DMS79 treated with DMSO at 0.1 percent for 48 hours (cell line): ENCODE measurements at places on chromosomes 1 and 21.

DNA sequence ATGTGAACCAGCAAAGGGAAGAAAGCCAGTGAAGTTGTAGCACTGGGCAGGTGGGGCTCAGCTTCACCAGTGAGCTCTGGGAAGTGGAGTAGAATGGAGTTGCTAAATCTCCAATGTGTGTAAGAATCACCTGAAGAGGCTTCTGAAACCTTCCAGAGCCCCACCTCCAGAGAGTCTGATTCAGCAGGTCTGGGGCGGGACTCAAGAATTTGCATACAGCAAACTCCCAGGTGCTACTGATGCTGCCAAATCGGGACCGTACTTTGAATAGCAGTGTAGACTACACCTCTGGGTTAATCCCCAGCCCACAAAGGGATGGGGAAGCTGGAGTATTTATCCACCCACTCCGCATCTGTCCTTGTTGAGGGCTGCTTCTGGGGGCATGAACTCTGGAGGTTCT is 154.3 kb downstream of the IGSF21 start:
- no peak for DNase-seq

DNA sequence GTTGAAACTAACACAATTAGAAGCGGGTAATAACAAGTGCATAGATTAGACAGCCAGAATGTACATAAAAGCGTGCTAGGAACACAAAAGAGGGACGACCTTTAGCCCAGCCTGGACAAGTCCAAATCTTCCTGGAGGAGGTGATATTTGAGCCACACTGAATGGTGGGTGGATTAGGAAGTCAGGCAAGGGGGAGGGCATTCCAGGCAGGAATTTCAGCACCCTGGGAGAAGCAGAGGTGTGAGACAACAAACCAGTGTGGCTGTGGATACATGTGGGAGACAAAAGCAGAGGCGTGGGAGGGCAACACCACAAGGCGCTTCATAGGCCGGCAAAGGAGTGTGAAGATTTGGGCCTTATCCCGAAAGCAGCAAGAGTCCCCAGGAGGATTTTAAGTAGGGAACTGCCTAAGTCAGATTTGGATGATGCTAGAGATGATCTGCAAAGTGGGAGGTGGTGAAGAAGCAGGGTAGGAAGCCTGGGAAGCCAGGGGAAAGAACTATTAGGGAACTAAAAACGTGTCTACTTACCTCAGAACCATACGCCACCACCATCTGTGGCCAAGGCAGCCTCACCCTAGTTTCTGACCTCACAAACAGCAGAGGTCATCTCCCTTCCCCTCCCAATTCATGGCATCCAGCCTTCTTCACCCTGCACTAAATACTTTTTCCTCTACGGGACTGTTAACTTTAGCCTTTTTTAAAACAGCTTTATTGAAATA is 81.8 kb downstream of the GLUL start:
- no peak for DNase-seq

- no peak for DNase-seq
Observed at GRCh38 chr1:17381161-17381560, 9.2 kb downstream of the PADI6 start.

- no peak for DNase-seq
Observed at GRCh38 chr1:98351561-98351960, 310.0 kb upstream of the SNX7 start.

GRCh38 chr1:165036403-165036802 is 320.1 kb downstream of the LMX1A start:
- DNase-seq = no peak

- no peak for DNase-seq
Observed at GRCh38 chr1:62012836-62013235, 181.8 kb upstream of the L1TD1 start.

GRCh38 chr1:176545034-176545639 is 82.2 kb downstream of the PAPPA2 start:
- no peak for DNase-seq

DNA sequence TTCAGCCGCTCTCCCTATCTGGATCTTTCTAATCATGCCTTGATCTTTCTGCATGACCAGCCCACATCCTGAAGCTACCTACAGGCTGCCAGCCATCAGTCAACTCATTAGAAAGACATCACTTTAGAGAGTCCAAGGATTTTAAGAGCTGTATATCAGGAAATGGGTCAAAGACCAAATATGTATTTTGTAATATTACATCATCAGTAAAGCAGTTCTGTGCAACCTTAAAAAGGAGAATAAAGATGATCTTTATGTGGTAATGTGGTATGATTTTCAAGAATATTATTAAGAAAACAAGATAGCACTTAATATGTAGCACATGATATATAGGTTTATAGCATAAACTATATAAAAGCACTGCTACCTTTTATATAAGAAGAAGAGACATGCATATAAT is 47.6 kb downstream of the SLC30A7 start:
- DNase-seq = no peak

- DNase-seq = no peak
Observed at GRCh38 chr1:112697781-112698201, 9.1 kb downstream of the RHOC start.

DNA sequence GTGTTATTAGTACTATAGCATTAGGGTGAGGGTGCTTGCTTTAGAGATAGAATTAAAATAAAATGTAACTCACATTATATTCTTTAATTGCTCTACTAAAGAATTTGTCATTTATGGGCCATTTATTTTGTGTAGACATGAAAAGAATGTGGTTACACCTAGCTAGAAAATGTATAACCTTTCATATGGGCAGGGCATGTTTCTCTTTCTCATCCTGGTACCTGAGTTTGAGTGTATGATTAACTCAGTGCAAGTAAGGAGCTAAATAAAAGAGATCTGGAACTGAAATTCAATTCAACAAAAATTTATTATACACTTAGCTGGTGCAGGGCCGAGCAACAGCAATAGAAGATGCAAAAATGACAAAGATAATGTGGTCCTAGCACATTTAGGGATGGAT is 47.4 kb downstream of the MAP3K7CL start:
- no peak for DNase-seq

- DNase-seq = no peak
Observed at GRCh38 chr1:198500096-198500495, 40.4 kb downstream of the ATP6V1G3 start.

DNA sequence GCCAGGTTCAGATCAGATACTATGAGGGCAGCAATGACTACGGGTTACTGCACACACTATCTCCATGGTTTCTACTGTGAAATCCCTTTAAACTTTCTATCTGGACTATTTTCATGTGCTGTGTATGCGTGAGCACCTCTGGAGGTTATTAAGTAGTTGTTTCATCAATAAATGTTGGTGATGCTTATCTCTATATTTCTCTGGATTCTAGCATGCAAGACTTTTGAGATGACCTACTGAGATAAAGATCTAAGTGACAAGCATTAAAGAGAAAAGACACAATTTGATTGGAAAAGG is 194.0 kb downstream of the NRIP1 start:
- DNase-seq = no peak

DNA sequence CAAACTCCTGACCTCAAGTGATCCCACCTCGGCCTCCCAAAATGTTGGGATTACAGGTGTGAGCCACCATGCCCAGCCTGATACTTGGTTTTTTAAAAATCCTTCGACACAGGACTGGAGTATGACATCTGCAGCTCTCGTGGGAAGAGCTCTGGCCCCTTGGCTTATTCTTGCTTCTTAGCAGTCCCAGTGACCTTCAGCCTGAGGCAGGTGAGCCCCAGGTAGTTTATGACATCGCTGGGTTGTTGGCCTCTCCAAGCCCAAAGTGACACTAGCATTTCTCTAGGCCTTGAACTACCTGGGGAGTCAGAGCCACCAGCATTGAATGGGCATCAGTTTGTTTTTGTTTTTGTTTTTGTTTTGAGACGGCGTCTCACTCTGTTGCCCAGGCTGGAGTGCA is 15.9 kb upstream of the IFNGR2 start:
- no peak for DNase-seq

DNA sequence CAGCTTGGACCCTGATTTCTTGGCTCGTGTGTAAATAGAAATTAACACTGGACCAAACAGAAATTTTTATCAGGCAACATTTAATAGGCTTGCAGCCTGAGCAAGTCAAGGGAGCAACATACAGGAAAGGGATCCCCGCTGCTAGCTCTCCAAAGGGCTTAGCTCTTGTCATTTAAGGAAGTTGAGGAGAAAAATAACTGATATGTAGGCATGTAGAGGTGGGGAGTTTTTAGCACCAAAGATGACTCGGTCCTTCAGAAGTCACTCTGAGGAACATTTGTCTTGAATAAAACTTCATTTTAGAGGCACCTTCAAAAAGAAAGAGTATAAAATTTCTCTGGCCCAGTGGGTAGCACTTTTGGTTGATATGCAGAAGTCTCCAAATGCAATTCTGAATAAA is 27.1 kb downstream of the GBP2 start:
- no peak for DNase-seq

DNA sequence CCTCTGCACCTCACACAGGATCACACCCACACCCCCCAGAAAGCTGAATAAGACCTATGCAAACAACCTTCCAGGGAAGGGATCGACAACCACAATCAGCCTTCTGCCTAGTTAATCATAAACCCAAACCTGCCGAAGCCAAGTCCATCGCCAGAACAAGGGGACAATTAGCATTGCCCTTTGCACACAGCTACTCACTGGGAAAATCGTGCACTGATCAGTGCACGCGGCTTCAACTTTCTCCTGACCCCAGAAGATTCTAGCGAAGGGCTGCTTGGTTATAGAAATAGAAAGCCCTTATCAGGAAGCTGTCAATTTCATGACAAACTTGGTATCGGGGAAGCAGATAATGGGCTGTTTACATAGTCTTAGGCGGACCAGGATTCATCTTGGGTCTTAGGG is 29.5 kb downstream of the RUNX1 start:
- no peak for DNase-seq

DNA sequence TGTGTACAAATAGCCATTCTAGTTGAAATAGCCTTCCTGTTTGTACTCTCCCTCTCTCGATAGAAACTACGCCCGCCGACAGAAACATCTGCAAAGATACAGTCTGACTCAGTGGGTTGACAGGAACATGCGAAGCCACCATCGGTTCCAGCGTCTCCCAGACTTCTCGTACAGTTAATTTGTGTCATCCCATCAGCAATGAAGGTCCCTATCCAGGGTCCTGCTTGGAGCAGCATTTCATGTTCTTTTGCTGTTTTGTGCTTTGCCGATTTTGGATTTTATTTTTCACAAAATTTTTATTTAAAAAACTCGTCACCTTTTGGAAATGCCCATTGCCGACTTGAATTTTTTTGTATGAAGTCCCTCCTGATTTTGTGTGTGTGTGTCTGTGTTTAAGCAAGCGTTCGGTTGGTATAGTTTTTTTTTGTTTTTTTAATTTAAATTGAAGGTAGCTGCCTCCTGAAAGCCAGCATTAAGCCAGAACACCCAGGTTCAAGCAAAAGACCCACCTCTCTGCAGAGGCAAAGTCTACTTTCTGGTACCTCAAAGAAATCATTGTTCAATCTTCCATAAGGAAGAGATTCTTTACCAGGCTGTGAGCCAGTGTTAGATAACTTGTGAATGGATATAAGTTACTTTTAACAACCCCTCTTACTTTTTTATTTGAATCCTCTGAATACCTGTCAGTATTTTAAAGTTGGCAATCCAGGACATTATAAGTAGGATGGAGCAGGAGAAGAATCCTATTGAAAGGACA is 14.7 kb downstream of the FNDC5 start:
- no peak for DNase-seq

- no peak for DNase-seq
Observed at GRCh38 chr1:92458146-92458545, 28.6 kb downstream of the GFI1 start.

DNA sequence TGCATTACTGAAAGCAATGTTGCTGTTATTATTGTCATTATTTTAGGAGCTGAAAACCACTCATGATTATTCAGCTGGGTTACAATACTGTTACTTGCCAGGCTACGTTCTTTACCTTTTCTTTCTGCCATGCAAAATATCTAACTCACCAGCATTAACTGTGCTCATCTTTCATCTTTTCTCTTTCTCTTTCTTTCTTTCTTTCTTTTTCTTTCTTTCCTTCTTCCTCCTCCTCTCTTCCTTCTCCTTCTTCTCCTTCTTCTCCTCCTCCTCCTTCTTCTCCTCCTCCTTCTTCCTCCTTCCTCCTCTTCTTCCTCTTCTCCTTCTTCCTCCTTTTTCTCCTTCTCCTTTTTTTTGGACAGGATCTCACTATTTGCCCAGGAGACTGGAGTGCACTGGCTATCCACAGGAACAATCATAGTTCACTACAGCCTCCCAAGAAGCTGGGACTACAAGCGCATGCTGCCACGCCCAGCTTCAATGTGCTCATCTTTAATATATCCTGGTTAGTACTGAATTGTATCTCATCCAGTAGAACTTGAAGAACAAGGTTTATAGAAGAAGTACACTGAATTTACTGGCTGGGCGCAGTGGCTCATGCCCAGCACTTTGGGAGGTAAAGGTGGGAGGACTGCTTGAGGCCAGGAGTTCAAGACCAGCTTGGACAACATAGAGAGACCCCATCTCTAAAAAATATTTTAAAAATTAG is 6.9 kb upstream of the ZMYM4 start:
- DNase-seq = no peak
